ENCODE measurements at places on chromosomes 5 and 9.
A peak's percentile ranks its signal among the peaks of the same experiment; 100 is the strongest.

DNA sequence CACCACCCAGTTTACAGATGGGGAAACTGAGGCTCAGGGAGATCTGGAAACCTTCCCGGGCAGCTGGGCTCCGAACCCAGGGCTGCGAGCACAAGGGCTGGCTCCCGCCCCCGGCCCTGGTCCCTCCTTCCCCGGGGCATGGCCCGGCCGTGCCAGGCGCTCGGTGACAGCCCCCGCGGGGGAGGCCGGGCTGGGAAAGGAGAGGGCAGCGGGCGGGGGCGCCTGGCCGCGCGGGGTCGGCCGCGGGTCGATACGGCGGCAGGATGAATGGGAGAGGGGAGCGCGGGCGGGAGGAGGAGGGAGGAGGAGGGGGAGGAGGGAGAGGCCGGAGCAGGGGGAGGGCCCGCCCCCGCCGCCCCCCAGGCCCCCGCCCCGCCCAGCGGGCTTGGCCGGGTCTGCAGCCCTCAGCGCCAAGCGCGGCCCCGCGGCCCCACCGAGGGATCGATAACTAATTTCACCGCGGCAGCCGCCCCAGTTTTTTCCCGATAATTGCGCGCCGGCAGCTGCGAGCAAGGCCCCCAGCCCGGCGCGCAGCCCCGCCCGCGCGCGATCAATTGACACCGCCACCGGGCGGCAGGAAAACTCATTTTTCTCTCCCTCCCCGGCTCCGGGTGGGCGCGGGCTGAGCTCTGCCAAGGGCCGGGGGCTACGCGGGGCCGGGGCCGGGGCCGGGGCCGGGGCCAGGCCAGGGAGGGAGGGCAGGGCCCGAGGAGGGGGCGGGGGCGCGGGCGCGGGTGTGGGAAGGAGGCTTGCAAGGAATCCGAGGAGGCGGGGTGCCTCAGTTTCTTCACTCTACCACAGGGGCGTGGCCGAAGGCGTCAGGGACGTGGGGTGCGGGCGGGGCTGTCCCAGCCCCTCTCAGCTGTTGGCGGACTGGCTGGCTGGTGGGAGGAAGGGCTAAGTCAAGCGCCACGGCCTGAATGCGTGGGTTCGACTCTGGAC, 52.1 kb downstream of the C9orf50 start:
- no peak for DNase-seq

DNA sequence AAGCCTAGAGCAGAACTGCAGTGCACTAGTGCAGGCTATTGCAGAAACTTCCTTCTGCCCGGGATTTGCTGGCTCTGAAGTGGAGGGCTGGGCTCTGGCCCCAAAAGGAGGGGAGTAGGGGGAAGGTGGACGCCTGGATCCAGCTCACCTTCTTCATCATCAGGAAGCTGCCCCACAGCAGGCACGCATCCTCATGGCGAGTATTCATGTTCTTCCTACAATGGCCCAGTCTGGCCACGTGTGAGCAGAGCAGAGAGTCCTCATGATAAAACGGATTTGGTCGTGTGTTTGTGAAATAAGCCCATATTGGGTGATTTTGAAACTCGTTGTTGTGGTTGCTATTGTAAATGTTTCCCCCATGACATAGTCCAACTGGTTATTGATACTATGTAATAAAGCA, 8.2 kb upstream of the GLIPR2 start:
- no peak for DNase-seq

DNA sequence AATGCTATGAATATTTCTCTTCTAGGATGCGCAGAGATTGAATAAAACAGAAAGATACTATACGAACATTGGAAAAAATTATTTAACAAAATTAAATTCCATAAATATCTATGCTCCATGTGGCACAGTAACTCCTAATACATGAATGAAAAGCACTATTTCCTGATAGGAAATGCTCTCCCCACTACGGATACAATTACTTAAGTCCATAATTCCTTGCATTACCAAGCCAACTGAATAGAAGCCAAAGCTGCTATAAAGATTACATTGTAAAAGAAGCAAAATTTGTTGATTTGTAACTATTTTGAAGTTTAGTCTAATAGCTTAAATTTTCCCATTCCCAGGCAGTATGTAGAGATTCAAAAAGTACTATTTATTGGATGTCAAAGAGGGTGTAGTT, 61.8 kb upstream of the SNX2 start:
- DNase-seq, result no peak

DNA sequence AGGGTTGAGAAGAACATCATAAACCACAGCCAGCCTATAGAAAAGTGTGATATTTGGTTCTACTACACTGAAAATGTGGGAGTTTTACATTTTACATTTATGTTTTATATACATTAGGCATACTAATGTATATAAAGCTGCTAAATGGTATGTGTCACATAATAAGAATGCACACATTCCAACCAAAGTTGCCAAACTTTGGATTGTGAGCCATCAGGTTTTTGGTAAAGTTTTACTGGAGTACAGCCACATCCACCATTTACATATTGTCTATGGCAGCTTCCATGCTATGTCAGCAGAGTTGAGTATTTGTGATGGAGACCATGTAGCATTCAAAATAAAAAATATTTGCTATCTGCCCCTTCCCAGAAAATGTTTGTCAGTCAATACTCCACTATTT, 23.1 kb upstream of the TARS1 start:
- DNase-seq, result no peak

DNA sequence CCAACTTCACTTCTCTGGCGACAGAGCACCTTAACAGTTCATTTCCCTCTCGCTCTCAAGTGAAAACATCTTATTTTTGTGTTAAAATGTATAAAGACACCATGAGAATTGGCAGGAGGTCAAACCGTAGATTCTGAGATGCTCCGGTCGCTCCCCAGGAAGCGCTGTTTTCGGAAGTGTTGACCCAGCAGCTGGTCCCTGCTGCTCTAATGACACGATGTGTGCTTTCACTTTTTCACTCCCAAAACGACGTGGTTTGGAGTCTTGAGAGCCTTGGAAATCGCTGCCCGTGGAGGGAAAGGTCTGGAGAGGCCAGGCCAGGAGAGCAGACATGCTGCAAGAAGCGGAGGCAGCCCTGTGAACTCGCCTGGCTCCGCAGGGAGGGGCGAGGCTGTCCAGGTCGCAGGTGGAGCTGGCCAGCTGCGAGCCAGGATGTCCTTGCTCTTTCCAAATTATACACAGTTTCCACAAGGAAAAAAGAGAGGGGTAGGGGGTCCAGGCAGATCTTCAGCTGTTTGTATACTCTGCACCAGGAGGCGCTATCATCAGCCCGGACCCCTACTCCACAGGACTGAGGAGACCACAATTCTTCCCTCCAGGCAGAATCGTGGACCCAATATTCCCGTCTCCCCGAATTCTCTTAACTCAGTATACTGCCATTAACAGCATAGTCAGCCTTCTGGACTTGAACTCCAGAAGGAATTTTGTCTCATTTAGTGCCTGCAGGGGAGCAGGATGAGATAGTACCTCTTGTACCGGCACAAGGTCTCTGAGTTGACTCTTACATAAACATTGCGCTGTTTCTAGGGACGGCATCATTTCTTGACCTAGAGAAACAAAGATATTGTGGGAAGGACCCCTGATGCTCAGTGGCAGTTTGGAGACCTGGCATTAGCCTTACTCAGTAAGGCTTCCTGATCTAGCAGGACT, 248.6 kb upstream of the ANKRD55 start:
- DNase-seq, result peak; percentile 20

DNA sequence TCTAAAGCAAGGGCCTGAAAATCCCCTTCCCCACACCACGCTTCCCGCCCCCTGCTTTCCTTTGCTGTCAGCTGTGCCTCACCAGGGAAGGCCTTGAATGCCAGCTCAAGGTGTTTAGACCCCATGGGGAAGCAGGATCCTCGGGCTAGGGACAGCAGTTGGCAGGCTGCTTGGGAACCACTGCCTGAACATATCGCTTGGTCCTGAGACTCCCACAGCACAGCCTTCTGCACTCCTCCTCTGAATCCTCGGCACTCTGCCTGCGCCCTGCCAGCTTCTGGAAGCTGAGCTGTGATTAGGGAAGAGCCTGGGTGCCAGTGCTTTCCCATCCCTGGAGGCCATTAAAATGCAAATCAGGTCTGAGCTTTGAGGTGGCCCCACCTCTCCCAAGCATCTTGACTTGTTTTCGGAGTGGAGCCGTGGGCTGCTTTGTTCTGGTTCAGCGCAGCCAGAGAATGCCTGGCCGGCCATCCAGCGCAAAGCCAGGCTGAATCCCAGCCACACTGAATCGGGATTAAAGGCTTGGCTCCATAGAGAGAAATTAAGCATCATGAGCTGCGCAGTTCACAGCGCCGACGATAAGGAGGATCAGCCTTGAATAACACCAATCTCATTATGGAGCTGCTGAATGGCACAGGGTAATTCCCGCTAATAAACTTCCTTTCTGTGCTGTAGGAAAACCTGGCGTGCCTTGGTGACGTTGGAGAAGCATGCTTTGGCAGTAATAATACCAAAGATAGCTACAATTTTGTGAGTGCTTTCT, 40.0 kb downstream of the AMBP start:
- no peak for DNase-seq

Data from stimulated activated CD4-positive, alpha-beta T cell treated with anti-CD3 and anti-CD28 coated beads, Interleukin-4, amount 100 ng/mL, for 24 hours (primary cell).